ENCODE measurements at places on chromosomes 12 and 14.

DNA sequence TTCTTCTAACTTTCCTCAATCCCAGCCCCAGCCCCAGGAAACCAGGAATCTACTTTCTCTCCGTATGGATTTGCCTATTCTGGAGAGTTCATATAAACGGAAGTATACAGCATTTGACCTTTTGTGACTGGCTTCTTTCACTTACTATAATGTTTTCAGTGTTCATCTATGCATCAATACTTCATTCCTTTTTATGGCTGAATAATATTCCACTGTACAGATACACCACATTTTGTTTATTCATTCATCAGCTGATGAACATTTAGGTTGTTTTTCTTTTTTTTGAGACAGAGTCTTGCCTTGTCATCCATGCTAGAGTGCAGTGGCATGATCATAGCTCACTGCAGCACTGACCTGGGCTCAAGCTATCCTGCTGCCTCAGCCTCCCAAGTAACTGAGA lies 3.9 kb upstream of the PLEKHG3 start:
- DNase-seq = no peak

GRCh38 chr12:122097927-122098756 lies 19.6 kb downstream of the MLXIP start:
- DNase-seq = peak; percentile 71

DNA sequence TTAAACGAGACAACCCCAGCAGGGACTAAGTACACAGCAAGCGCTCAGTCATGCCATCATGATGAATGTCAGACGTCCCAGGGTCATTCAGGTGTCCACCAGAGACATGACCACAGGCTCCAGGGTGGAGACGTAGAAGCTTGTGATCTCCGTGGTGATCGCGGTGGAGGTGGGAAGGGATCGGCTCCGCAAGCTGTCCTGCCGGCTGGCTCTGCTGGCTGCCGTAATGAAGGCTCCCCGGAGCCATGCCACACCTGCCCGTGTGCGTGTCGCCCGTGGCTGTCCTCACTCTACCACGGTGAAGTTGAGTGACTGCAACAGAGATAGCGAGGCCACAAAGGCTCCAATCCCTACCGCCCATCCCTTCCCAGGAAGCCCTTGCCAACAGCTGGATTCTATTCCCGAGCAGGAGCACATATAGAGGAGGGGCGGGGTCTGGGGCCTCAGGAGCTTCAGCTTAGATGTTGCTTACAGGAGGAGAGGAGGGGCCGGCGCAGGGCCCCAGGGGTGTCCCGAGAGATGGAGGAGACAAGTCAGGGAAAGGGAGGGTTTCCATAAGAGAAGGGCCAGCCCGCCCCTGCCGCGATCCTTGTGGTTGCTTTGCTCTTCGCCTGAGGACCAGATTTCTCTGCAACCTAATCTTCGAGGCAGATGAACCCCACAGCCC lies 332.6 kb upstream of the SFSWAP start:
- no peak for DNase-seq

DNA sequence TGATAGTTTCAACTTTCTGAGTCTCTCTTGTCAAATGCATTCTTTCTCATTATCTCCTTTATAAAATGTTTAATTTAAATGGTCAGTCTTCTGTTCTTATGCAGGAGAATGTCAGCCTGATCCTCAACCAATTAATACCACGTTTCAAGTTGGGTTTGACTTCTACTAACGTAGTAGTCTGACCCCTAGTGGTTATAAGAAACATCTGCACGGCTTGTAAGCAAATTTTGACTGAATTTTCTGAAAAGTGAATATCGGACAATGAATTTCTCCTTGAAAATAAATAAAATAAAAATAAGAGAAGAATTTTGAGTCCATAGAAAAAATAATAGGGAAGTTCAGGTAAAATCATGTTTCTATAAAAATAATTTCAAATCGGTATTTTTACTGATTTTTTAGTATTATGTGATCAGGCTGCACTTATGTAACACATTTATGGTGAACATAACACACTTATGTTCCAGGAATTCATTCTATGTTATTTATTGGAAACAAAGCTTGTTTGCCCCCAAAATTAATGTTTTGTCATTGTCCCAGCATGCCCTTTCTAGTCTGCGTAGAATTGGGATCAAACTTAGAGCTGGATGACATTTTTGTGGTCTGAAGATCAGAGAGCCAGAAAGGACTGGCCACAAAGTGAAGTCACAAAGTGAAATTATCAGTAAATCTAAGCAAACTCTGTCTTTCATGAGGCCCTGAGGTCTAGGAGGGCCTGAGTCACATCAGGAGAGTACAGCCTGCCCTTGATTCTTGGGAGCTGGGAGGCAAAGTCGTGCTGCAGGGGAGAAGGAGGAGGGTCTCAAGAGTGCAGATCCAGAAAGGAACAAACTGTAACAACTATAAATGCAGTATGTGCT lies 101.2 kb upstream of the STXBP6 start:
- DNase-seq = no peak

- no peak for DNase-seq
Observed at GRCh38 chr12:8564656-8565055, 24.0 kb upstream of the CLEC4E start.

GRCh38 chr12:64450711-64451486 lies 1.0 kb upstream of the TBK1 start:
- no peak for DNase-seq

- DNase-seq = no peak
Observed at GRCh38 chr14:91356181-91356763, 61.3 kb downstream of the CCDC88C start.

DNA sequence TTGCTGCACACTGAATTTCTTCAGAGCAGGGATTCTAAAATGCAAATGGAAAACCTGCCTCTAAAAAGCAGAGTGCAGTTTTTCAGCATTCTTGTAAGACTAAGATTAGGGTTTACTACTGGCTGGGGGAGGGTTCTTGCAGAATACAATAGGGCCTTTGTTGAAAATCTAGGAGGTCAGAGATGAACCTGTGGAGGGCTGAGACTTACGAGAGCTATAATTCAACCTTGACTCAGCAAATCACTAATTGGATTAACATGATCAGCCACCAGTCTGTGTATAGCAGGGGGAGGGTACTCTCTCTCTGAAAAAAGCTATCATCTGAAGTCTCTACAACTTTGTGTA lies 92.6 kb upstream of the HIF1A start:
- no peak for DNase-seq

- no peak for DNase-seq
Observed at GRCh38 chr14:43260056-43260455, 1247.0 kb downstream of the FSCB start.

GRCh38 chr14:91027561-91027960 lies 32.9 kb downstream of the RPS6KA5 start:
- no peak for DNase-seq

DNA sequence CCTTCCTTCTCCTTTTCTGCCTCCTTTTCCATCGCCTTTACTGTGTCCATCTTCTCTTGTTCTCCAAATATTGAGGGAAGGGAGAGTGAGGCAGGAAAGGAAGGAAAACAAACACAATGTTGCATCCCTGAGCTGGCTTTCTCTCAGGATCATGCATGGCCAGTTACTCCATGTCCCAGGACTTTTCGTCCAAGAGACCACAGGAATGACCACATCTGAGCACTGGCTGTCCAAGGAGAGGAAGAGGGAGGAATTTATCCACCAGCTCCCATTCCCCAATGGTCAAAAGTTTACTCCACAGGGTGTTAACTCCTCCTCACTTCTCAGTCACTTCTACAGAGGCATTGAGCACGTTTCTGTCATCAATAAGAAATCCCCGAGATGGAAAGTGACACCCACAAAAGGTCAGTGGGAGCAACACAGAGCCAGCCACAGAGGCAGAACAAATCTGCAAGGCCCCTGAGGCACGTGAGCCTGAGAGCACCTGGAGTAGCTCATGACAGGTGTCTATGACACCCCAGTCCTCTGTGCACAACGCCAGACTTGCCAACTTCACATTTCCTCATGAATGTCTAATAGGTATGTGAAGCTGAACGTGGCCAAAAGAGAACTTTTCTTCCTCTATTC lies 177.3 kb upstream of the NUDT4 start:
- DNase-seq = no peak

DNA sequence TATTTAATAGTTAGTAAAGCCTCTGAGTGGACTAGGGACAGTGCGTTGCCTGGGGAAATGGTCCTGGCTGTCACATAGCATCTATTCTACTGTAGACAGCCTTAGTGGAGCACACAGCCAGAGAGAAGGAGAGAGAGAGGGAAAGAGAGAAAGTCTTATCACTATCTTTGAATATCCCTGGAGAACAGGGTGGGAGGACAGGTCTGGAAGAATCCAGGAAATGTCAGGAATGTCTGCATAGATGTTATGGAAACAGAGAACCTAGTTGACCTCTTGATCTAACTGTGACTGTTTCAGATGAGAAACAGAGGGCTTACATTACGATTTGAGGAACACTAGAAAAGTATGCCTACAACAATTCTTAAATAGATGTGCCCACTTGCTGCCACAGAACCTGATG lies 92.8 kb downstream of the SLC15A5 start:
- no peak for DNase-seq

DNA sequence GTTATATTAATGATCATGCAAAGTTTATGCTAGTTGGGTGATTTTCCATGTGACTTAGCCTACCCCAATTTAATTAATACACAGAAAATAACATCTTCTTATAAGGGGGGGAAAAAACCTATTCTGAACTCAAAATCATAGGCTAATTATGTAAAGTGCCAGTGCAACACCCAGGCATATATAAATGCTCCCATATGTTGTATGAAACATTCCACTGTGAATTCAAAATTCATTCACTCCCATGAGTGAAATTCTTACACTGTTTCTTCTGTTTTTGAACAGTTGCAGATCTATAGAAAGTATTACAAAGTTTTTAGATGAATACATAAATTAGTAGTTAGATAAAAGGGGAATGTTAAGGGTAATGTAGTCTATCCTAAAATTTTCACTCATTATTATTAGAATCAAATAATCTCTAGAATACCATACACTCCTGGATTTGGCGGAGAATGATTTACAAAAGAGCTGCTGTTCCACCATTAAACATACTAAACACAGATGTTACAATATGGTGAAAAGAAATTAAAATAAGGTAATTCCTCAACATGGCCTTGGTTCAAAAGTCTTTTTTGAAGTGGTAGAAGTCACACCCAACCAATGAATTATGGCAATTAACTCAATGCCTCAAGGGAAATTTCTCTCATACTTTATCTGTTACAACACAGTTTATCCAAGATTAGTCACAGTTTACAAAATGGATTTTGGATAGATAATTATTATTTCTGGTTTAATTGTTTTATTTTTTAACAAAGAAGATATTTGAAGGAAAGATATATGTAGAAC lies 454.1 kb upstream of the FLRT2 start:
- no peak for DNase-seq

DNA sequence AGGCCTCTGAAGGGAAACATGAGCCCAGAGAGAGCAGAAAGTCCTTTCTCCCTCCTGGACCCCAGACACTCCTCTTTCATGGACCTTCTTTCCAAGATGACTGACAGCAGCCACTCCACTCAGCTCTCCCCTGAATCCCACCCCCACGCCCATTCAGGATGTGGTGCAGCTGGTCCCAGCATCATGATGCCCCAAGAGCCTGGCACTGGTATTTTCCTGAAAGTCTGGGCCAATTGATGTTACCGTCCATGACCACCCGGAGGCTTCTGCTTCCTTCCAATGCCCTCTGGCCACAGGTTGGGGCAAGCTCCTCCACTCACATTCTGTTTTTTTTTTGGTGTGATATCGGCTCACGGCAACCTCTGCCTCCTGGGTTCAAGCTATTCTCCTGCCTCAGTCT lies 112.6 kb downstream of the CALM1 start:
- DNase-seq = no peak

GRCh38 chr12:90128526-90128925 lies 419.9 kb upstream of the ATP2B1 start:
- DNase-seq = peak; percentile 31
